ENCODE measurements at places on chromosomes 16 and 17. TPM values are rescaled to one million over a fixed set of nuclear protein-coding genes. Genes with fewer than 3 reads are reported as not detected.

C16orf46 gene
- total RNA-seq, result 0.78 TPM

KRTAP4-4 gene
- not detected for total RNA-seq

ANKRD40CL gene
- not detected for total RNA-seq

ZFHX3 gene
- total RNA-seq, result 7.6 TPM

KRTAP9-4 gene
- not detected for total RNA-seq

PRSS8 gene
- total RNA-seq, result 0.24 TPM

ABCC12 gene
- total RNA-seq, result 0.06 TPM

PRR14 gene
- 26.7 TPM for total RNA-seq

TBC1D3G gene
- not detected for total RNA-seq

CNTNAP4 gene
- not detected for total RNA-seq

HSPB9 gene
- total RNA-seq, result not detected

ABCC6 gene
- 1.1 TPM for total RNA-seq

CYGB gene
- 1.9 TPM for total RNA-seq

ZP2 gene
- not detected for total RNA-seq

SLC38A8 gene
- total RNA-seq, result not detected

FBXO39 gene
- total RNA-seq, result not detected

SERPINF2 gene
- total RNA-seq, result 2.0 TPM

TBC1D3D gene
- total RNA-seq, result not detected

IRX3 gene
- total RNA-seq, result 3.2 TPM

PLCG2 gene
- 3.9 TPM for total RNA-seq

Measured in A549 treated with CpdA at 1 μM for 4 hours (cell line).